ENCODE measurements at places on chromosomes 1 and 21.
A peak's percentile ranks its signal among the peaks of the same experiment; 100 is the strongest.

GRCh38 chr1:205319081-205320018, 2.2 kb downstream of the NUAK2 start:
- DNase-seq: peak; percentile 61

GRCh38 chr21:15444118-15444960, 285.4 kb upstream of the USP25 start:
- DNase-seq: no peak

DNA sequence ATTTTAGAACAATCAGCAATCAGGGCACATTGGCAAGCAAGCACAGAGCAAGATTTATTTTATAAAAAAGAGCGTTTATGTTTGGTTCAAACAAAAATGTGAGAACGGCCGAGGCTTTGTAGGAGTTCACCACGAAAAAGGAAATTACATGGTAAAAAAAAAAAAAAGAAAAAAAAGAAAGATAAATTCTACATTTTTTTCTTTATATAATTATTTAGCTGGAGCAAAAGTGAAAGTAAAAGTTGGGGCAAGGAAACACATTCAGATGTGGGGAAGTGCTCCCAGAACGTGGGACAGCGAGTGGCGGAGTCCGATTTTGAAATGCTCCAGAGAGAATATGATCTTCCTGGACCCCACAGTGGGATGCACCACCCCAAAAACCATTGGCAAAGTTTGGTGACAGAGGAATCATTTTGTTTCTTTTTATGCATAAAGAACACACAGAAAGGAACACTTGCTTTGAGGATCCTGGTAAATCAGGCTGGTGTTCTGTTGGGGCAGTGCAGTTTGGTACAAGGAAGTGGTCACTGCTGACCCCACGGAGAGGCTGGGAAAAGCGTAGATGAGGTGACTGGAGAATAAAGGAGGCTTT, 16.3 kb upstream of the ATP5PO start:
- DNase-seq: peak; percentile 34

GRCh38 chr1:15299179-15299578, 52.2 kb downstream of the FHAD1 start:
- no peak for DNase-seq

DNA sequence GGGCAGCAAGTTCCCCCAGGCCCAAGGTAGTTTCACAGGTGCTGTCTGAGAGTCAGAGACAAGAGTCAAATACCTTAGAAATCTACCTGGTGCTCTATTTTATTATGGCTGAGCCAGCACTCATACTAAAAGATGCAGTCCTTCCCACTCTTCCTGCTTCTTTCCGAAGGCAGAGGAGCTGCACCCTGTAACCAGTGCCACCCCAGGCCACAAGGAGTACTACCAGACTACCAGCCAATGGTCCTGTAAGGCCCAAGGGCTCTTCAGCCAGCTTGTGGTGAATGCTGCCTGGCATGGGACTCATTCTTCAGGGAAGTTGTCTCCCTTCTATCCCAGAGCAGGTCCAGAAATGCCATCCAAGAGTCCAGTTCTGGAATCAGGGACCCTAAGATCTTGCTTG, 203.8 kb upstream of the DUSP10 start:
- no peak for DNase-seq

GRCh38 chr21:41643246-41643966, 123.4 kb downstream of the RIPK4 start:
- DNase-seq: no peak

DNA sequence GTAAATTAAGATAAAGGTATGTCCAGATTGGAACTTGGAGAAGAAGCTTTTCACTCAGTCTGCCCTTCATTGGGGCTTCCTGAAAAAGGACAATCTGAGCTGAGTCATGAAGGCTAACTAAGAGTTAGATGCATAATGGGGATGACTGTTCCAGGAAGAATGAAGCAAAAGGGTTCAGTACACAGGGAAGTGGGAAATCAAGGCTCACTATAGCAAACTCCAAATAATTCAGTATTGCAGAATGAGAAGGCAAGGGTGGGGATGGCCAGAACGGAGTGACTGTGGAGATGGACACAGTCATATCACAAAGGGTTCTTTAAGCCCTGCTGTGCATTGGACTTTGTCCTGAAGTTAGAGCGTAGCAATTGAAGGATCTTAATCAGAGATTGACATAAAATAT, 158.3 kb downstream of the FGGY start:
- peak; percentile 46 for DNase-seq

DNA sequence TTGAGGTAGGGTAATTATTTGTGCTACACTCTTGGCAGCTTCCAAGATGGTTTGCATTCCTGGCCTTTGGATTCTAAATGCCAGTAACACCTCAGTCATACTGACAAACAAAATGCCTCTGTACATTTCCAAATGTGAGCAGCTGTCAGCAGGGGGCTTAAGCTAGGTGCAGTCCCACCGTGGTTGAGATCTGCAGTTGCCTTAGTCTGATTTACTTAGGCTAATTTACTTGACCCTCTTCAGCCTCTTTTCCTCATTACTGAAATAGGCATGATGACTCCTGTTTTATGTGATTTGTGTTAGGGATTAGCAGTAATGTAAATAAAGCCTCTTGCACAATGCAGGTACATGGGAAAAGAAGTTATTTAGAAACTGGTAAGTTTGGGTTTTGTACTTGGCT, 13.5 kb upstream of the SPATA1 start:
- no peak for DNase-seq

- peak; percentile 63 for DNase-seq
Measured at GRCh38 chr1:39380036-39380435, 111.4 kb upstream of the BMP8A start.

DNA sequence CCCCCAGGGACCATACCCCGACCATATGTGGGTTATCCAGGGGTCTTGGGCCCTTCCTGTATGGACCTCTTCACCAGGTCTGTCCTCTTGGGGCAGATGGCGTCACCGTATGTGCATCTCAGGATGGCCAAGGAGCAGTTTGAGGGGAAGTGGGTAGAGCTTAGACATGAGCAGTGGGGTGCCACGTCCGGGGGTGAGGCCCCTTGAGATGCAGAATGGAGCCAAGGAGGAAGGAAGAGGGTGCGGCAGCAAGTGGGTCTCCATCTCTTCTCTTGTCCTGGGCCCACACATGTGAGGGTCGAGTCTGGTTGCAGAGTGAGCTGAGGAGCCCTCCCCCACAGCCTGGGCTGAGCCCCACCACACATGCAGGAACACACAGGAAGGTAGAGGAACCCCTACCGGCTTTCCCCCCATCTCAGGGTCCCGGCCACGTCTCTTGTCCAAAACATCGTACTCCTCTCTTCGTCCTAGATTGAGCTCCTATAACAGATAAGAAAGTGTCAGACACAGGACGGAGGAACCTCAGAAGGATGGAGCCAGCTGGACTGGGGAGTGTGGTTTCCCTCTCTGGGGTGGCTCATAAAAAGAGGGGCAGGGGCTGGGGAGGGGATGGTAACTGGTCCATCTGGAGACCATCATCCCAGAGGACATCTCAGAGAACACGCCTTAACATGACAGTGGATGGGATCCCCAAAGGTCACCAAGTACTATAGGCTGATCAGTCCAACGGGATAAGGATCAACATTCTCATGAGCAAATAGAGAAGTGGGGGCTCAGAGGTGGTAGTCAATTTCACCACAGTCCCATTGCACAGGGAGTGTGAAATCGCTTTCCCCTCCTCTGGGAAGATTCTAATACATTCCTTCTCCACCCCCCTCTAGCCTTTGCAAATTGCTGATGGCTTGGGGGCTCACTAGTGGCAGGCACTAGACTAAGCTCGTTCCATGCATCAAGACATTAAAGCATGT, 79.9 kb downstream of the CD247 start:
- DNase-seq: no peak

GRCh38 chr1:17198476-17199258, 6.3 kb upstream of the PADI1 start:
- DNase-seq: no peak

- DNase-seq: no peak
Measured at GRCh38 chr1:90839323-90839722, 122.2 kb upstream of the BARHL2 start.

GRCh38 chr1:234941321-234942011, 187.2 kb downstream of the TOMM20 start:
- DNase-seq: no peak

GRCh38 chr1:4006676-4007374, 106.8 kb upstream of the C1orf174 start:
- DNase-seq: no peak

DNA sequence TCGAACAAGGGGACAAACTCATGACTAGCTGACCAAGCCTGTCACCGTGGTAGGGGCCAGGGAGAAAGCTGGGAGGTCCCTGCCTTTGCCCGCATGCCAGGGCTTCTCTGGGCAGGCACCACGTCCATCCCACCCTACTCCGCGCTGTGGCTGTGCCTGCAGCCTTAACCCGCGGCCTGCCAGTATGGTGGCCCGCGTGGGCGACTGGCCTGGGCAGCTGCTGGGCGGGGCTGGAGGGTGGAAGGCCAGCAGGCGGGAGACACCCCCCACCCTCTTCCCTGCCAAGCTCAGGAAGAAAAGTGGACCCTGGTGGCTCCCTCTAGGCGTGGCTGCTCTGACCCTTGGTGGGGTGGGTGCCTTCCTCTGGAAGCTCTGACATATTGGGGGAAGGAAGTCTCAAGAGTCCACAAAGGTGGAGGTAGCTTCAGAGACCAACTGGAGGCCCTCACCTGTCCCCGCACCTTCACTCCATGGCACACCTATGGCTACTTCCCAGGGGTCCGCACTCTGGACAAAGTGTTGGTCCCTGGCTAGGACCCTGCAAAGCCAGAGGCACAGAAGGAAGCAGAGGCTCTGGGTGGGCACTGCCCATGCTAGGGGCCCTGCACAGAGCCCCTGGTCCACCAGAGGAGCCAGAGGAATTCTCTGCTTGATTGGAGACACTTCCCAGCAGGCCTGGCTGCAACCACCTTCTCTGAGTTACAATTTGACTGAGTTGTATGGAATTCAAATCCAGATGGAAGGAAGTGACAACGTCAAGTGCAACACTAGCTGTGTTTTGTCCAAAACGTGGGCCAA, 3.3 kb upstream of the SKI start:
- DNase-seq: no peak

DNA sequence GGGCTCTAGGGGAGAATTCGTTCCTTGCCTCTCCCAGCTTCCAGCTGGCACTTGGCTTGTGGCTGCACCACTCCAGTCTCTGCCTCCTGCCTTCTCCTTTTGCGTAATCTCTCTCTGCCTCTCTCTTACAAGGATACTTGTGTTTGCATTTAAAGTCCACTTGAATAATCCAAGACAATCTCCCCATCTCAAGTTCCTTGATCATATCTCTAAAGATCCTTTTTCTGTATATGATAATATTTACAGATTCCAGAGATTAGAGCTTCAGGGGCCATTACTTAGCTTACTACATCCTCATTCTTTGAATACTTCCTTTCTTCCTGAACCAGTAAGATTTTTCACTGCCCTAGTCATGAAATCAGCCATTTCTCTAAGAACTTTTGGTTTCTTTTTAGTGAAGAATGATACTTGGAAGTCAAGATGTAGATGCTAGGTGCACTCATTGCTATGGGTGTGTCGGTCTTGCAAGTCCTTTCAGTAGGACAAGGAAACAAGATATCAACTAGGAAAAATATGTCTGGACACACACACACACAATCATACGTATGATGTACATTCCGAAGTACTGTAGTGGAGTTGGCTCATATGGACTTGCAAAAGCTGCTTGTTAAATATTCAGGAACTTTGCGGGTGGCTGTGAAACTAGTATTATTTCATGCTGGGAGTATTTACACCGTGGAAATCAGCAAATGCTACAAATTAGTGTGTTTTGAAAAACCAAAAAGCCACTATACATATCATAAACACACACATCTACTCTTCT, 20.8 kb upstream of the RLF start:
- no peak for DNase-seq

- DNase-seq: no peak
Measured at GRCh38 chr1:55781944-55782482, 566.8 kb upstream of the USP24 start.

DNA sequence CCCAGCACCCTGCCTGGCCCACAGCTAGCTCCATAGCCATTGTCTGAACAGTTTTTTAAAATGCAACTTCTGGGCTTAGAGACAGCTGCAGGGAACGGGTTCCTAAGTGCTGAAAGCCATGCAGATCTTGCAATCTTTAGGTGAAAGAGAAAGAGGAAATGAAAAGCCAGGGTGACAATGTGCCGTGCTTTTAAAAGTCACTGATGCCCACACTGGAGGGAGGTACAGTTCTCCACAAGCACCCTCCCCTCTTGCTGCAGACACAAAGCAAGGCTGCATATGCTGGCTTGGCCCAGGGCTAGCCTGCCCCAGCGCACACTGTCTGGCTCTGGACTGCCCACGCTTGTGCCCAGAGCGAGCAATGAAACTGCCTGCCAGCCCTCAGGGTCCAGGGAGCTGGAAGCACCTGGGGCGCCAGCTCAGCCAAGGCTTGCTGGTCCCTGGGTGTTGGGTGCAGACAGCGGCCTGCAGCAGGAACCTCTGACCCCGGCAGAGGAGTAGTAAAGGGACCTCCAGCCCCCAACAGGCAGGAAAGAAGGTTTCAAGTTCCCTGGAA, 70.4 kb downstream of the AJAP1 start:
- DNase-seq: no peak

DNA sequence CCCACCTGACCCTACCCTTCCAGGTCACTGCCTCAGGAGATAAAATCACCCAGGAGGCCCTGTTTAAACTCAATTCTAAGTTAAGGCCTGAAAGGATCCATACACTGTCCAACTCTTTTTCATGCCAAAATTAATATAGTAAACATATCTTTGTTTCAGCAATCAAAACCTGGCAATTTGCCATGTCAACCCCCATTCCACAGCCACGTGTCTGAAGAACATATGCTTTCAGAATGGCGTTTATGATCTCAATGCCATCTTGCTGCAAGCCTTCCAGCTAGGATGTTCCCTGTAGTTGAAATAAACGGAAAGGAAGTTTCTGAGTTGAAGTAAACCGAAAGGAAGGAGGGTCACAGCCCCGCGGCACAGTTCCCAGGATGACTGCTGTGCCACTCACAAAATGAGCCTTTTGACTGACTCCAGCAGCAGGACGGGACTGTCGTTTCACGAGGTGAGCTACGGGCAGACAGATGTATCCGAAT, 472.0 kb downstream of the SMYD3 start:
- peak; percentile 69 for DNase-seq

DNA sequence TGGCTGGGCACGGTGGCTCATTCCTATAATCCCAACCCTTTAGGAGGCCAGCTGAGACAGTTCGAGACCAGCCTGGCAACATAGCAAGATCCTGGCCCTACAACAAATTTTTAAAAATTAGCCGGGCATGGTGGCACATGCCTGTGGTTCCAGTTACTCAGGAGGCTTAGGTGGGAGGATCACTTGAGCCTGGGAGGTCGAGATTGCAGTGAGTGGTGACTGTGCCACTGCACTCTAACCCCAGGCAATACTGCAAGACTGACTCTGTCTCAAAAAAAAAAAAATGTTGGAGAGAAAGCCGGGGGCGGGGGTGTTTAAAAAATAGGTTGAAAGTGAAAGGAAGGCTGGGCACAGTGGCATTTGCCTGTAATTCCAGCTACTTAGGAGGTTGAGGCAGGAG, 16.5 kb downstream of the CLDN19 start:
- no peak for DNase-seq

- DNase-seq: no peak
Measured at GRCh38 chr1:40745176-40745575, 38.4 kb upstream of the KCNQ4 start.

- peak; percentile 83 for DNase-seq
Measured at GRCh38 chr21:37060296-37060695, 12.6 kb downstream of the PIGP start.

Measured in dermis blood vessel endothelial cell (primary cell).